ENCODE measurements at places on chromosomes 6 and 20.
A peak's percentile ranks its signal among the peaks of the same experiment; 100 is the strongest.

- DNase-seq, result no peak
Measured at GRCh38 chr6:132228894-132229293, 172.4 kb downstream of the MOXD1 start.

DNA sequence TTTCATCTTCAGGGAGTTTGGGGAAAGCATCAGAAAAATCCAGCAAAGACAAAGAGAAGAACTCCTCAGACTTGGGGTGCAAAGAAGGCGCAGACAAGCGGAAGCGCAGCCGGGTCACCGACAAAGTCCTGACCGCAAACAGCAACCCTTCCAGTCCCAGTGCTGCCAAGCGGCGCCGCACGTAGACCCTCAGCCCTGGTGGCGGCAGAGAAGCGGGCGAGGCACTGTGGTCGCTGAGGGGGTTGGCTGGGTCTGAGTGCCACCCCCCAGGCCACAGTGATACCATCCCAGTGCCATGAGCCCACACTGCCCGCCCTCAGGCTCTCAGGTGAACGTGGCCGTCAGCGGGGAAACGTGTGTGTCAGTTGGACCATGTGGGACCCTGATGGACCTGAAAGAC is 3.2 kb downstream of the MRGBP start:
- DNase-seq, result no peak

GRCh38 chr20:53574819-53575218 is 18.8 kb downstream of the ZNF217 start:
- no peak for DNase-seq

- no peak for DNase-seq
Measured at GRCh38 chr6:93972791-93973190, 553.4 kb upstream of the EPHA7 start.

GRCh38 chr6:31175971-31176370 is 5.5 kb upstream of the POU5F1 start:
- DNase-seq, result no peak

DNA sequence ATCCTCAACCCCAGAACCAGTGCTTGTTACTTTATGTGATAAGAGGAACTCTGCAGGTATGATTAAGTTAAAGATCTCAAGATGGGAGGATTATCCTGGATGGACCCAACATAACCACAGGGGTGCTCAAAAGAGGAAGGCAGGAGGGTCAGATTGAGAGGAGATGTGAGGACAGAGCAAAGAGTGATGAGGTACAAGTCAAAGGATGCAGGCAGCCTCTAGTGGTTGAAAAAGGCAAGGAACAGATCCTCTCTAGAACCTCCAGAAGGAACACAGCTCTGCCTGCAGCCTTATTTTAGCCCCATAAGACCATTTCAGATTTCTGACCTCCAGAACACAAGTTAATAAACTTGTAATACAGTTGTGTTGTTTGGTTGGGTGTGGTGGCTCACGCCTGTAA is 41.2 kb downstream of the PDSS2 start:
- peak; percentile 4 for DNase-seq

DNA sequence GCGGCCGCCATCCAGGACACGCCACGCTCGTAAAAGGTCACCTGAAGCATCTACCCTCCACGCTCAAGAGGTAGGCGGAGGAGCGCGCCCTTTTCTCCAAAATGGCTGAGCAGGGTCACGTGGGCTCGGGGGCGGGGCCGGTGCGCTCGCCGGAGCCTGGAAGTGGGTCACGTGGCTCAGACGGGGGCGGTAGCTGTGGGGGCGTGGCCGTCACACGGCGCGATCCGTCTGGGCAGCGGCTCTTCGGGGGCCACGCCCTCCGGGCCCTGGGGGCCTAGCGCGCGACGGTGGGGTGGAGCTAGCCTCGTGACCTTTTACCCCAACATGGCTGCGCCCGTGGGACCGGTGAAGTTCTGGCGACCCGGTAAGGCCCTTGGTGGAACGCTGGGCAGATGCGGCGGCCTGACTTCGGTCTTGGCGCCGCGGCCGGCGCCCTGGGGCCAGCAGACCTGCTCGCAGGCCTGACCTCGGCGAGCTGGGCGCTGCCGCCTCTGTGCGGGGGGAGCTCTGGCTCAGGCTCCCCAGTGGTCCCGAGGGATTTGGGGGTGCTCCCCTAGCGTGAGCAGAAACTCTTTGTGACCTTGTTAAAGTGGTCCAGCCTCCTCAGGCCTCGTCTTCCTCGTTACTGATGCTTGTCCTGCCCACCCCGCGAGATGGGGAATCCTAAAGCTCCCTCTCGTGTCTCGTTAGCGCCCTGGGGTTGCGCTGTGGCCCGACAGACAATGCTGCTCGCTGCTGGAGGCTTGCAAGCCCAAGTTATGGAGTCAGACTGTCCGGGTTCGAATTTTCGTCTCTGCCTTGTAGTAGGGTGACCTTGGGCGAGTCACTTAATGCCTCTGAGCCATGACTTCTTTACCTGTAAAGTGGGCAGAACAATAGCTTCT is at the start of gene DHX35:
Gene DHX35 (plus strand): TSS at position 301 of the 884 bp plus-strand sequence. CDS start 24 bp downstream, at position 325.
- DNase-seq, result peak; percentile 98

- DNase-seq, result no peak
Measured at GRCh38 chr6:12474167-12475140, 184.3 kb downstream of the EDN1 start.

DNA sequence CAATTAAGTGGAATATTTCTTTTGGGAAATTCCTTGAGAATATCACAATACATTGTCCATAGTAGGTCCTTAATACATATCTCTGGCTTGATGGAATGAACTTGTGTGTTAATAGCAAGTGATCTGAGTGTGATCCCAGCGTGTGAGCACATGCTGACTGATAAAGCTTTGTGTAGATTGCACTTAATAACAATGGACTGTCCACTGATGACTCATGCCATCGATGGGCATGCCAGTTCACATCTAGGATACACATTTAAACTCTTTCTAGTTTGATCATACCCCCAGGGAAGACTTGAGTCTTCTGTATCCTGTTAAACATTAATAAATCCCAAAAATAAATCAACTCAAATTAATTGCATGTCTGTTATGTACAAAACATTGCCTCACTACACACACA is 454.3 kb upstream of the SPTLC3 start:
- DNase-seq, result no peak

DNA sequence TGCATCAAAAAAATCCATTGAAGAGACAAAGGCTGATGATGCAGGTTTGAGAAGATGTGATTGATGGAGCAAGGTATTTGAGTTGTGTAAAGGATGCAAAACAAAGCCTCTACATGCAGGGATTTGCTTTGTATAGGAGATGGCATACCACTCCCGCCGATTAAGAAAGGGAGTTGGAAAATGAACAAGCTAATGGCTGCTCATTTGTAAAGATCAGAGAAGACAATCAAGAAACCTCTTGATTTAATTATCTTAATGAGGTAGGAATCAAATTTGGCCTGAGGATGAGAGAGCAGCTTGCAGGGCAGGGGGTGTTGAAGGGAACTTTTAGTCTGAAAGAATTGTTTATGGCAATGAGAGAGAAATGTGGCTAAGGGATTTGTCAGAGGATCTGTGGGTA is 448.2 kb upstream of the ADGRB3 start:
- no peak for DNase-seq

DNA sequence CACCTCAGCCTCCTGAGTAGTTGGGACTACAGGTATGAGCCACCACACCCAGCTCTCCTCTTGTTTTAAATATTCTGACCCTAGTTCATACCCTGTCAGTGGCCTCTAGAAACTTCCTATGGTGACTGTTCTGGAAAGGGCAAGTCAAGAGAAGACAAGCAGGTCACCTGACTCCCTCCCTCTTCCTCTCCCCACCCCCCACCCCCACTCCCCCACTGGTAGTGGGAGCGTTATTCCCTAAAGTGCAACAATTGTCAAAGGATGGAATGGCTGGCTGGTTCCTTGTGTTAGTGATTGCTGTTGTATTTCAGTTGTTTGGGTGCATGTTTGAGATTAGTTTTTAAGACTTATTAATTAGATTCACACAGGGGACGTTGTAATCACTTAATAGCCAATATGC is 136.1 kb downstream of the CARMIL1 start:
- no peak for DNase-seq
